Endothelial cell (in vitro differentiated cells): ENCODE measurements at places on chromosomes 3 and 15.

- DNase-seq: no peak
Observed at GRCh38 chr3:66839508-66839907, 158.6 kb upstream of the KBTBD8 start.

DNA sequence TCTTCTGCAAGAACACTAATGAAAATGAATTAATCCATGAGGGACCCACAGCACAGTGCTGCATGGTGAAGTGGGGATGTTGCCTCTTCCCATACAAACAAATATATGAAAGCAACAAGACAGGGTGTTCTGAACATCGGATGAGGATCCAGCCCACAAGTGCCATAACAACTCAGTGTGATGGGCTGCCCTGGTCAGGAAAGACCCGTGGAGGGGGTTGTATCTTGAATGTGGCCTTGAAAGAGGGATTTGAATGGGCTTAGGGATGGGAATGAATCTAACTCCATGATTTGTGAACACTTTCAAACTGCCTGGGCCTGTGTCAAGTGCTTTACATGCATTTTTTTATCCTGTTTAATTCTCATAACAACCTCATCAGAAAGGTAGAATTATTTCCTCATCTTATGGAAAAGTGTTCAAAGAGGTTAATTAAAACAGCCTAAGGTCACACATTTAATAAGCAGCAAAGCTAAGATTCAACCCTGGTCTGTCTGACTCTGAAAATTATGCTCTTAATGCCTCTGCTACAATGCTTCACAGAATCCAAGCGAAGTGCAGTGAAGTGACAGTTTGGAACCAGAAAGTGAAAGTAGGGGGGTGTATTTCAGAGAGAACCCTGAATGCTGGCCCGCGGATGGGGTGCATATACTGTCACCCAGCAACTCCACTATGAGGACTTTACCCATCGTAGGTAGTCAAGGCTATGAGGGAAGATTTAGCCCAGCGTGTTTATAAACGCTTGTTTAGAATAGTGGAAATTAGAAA, 65.6 kb upstream of the HEG1 start:
- DNase-seq: no peak

DNA sequence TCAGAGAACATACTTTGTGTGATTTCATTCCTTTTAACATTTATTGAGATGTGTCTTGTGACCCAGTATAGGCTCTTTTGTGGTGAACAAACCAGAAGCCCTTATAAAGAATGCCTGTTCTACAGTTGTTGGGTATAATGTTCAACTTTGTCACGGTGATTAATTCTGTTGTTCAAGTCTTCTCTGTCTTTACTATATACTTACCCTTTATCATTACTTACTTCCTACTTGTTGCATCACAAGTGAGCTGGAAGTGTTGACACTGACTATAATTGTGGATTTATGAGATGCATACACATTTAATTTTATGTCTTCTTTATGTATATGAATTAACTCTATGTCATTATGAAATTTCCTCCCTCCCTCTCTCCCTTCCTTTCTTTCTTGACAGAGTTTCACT, 59.7 kb upstream of the TBL1XR1 start:
- no peak for DNase-seq

GRCh38 chr3:40588406-40588805, 63.6 kb downstream of the ZNF621 start:
- DNase-seq: no peak

- no peak for DNase-seq
Observed at GRCh38 chr3:194782698-194783404, 97.2 kb downstream of the FAM43A start.

DNA sequence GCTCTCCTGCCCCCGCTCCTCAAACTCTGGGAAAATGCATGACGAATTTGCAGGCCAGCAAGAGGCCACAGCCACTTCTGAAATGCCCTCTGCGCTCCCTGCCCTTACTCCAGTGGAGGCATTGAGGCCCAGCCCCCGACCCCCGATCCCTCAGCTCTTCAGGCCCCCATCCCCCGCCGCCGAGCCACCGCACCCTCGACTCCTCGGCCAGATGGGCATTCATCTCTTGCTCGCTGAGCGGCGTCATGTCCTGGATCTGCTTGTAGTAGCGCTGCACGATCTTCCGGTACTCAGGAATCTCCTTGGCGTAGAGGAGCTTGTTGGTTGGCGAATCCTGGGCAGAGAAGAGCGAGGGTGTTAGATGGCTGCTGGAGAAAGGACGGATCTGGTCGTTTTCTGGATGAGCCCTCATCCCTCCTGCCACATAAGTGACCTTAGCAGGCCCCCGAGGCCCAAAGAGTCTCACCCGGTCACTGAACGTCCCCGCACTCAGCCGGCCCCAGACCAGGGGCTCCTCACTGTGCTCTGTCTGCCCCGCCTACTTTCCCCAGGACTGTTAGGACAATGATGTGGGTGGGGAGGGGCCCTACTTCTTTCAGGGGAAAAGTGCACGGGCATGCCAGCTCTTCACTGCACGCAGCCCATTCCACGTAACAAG, 14.0 kb downstream of the H1-8 start:
- no peak for DNase-seq

- no peak for DNase-seq
Observed at GRCh38 chr3:32719335-32719734, 34.3 kb downstream of the CNOT10 start.

DNA sequence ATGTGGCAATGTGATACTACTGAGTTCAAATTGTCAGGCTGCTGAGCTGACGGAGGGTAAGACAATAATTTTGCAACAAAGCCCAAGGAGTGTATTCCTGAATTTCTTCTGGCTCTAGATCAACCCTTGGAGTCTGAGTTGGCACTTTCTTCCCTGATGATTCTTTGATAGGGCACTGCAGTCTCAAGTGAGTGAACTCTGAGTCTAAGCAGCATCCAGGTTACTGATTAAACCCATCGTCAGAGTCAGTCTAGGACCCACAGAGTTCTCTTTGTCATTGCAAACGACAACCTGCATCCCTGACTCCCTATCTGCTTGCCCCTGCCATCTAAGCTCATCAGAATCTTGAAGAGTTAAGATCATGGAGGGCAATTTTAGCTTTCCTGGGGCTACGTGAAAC, 58.6 kb downstream of the MME start:
- DNase-seq: no peak

GRCh38 chr15:70762469-70763119, 764 bp downstream of the UACA start:
- DNase-seq: peak; percentile 14

GRCh38 chr3:188754267-188754666, 417.5 kb upstream of the TPRG1 start:
- no peak for DNase-seq
